ENCODE measurements at places on chromosomes 4 and X.

DNA sequence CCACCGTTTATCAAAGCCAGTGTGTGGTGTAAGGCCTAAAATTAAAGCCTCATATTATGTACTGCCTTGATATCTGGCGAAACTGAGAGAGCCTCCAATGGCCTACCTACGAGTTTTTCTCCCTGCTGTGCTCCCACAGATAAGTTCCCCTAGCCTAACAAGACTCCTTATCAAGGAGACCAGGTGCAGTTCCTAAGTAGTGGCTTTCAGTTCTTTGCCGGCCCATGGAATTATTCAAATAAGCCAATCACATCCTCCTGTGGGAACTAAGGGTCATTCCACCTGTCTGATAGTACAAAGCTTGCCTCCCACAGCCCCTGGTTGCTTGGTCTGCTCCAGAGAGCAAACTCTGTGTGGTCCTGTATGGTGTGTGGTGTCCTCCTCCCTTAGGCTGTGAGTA is 99.8 kb upstream of the TEX13C start:
- DNase-seq, result no peak

- no peak for DNase-seq
These were observed 222.6 kb downstream of the NDST4 start for GRCh38 chr4:114890773-114891172.

DNA sequence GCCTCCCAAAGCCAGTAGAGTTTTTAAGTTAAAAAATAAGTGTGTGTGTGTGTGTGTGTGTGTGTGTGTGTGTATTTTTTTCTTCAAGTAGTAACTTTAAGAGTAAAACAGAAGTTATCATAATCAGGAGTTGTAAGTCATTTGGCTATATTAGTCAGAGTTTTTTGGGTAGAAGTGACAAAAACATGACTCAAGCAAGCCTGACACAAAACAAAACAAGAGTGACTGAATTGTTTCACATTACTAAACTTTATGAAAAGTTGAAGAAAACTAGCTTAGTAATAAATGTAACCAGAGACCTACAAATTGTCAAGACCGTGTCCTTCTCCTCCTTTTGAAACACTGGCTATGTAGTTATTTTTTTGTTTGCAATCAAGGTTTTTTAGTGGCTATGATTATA is 738.0 kb upstream of the PITX2 start:
- DNase-seq, result no peak

GRCh38 chr4:63906660-63907183 is 502.5 kb downstream of the TECRL start:
- DNase-seq, result no peak

Measured in midbrain (tissue), 1 donor.